CD4-positive, alpha-beta T cell treated with Interleukin-10 for 1 hour (primary cell): ENCODE measurements at places on chromosomes 7 and 10.

DNA sequence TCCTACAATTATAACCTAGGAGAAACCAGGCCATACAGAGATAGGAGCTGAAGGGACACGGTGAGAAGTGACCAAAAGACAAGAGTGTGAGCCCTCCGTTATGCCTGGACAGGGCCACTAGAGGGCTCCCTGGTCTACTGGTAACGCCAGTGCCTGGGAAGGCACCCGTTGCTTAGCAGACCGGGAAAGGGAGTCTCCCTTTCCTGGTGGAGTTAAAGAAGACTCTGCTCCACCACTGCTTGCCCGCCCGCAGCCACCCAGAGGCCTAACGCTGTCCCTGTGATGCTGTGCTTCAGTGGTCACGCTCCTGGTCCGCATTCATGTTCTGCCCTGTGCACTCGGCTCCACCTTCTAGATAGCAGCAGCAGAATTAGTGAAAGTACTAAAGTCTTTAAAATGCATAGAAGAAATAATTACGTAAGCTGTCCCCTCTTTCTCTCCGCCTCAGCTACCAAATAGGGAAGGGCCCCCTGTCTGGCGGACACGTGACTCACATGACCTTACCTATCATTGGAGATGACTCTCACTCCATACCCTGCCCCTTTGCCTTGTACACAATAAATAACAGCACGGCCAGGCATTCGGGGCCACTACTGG lies 34.8 kb downstream of the GRID2IP start:
- DNase-seq, result peak; percentile 67

- DNase-seq, result no peak
Observed at GRCh38 chr7:50662996-50663395, 97.8 kb upstream of the DDC start.

DNA sequence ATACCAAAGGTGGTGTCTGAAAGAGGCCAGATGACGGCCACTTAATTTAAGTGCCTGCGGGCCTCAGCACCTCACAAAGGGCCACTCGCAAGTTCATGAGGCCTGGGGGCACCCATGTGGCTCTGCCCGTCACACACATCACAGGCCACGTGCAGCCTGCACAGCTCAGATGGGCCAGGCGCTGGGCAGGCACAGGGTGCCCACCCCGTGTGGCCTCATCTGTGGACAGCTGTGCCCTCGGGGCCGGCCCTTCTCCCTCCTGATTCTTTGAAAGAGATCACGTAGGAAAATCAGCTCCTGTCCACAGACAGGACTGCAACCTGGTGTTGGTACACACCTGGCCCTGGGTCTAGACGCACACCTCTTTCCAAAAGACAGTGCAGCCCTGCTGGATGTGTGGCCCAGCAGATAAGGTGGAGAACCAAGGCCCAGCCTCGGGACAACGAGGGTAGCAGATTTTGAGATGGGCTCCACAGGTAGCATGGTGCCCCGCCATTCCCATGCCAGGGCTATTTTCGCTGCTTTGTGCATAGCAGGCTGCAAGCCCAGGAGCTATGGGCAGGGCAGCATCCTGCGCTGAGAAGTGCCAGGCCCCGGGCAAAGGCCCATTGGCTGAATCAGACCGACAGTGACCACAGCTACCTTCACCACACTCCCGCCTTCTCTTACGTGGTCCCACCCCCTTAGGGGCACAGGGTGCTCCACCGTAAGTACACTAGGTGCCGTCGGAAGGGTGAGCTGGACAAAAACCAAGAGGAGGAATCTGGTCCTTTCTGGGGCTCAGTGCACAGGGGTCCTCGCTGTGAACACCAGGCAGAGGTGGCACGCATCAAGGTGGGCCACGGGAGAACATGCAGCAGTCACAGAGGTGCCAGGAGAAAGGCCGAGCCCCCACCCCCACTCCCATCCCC lies 124.5 kb downstream of the EBF3 start:
- no peak for DNase-seq

GRCh38 chr7:75596727-75597614 lies 104.9 kb downstream of the SPDYE5 start:
- no peak for DNase-seq

- DNase-seq, result no peak
Observed at GRCh38 chr10:43817368-43817767, 168.7 kb upstream of the ZNF32 start.

- DNase-seq, result no peak
Observed at GRCh38 chr7:25884265-25884828, 267.7 kb upstream of the NFE2L3 start.

- no peak for DNase-seq
Observed at GRCh38 chr7:70497793-70498192, 634.2 kb upstream of the GALNT17 start.

DNA sequence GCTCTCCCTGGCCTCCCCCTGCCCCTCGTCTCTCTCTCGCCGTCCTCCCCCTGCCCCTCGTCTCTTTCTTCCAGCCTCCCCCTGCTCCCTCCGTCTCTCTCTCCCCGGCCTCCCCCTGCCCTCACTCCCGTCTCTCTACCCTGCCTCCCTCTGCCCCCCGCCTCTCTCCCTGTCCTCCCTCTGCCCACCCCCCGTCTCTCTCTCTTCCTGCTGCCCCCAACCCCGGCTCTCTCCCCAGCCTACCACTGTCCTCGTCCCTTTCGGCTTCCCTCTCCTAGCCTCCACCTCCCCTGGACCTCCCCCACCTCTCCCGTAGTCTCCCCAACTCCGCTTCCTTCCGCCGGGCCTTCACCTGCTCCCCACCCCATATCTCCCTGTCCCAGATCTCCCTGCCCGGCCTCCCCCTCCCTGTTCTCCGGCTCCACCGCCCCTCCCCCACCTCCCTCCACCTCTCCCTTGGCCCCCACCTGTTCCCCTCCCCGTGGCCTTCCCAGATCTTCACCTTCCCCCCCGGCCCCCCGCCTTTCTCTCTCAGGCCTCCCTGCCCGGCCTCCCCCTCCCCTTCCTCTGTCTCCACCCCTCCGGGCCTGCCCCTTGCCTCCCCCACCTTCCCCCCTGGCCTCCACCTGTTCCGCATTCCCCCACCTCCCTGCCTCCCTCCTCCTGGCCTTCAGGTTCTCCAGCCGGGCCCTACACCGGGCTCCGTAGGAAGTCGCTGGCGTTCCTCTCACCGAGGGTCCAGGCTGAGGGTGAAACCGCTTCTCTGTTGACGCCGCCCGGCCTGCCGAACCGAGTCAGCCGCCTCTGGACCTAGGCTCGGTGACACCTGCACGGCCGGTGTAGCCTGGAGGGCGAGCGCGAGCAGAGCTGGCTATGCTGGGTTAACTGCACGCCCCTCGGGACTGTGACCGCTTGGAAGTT lies 1.2 kb downstream of the GET4 start:
- DNase-seq, result peak; percentile 7

DNA sequence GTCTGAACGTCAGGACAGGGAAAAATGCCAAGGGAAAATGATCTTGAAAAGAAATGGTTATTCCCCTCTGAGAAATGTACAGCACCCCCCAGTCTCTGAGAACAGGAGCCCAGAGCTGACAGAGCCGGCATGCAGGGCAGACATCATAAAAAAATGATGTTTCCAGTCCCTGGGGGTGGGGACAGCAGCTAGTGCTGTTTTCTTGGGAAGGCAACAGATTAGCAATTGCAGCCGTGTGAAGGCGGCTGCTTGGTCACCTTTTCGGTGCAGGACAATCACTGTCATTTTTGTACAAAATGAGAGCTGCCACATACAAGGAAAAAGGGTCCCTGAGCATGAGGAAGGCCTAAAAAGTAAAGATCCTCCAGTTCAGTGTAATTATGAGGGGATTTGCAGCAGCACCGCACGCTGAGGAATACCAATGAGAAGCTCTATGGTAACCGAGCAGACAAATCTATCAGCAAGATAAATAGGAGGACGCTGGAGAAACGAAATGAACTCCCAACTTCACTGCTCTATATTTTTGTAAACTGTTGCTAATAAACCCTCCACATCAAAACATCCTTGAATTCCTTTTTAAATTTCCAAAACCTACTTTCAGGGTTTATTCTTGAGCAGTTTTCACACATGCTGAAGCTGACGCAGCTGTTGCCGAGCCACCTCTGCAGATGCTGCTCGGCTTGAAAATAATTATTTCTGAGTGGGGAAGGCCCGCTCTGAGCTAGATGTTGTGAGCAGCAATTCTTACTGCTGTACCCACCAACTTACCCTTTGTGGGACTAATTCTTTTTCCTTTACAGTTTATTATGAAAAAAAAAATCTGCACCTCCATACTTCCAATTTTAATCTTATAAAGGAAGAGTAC lies 98.2 kb upstream of the NEBL start:
- no peak for DNase-seq

DNA sequence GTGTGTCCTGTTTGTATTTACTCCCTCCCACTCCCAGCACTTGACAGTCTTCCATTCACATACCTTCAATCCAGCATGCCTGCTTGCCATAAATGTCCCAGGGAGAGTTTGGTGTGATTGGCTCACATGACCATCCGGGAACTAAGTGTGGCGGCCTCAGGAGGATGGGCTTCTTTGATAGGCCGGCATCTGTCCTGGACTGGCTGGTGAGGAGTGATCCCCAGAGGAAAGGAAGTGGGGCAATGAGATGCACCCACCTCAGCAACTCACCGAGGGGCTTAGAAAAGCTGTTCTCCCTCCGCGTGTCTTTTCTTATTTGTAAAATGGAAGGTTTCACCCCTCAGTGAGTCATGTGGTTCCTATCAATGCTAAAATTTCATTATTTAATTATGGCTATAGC lies 14.9 kb upstream of the EBF3 start:
- no peak for DNase-seq

GRCh38 chr7:11750191-11750590 lies 81.8 kb downstream of the THSD7A start:
- no peak for DNase-seq

- DNase-seq, result no peak
Observed at GRCh38 chr7:17625043-17625442, 315.3 kb downstream of the SNX13 start.

- no peak for DNase-seq
Observed at GRCh38 chr7:85705076-85705475, 518.2 kb upstream of the SEMA3D start.

DNA sequence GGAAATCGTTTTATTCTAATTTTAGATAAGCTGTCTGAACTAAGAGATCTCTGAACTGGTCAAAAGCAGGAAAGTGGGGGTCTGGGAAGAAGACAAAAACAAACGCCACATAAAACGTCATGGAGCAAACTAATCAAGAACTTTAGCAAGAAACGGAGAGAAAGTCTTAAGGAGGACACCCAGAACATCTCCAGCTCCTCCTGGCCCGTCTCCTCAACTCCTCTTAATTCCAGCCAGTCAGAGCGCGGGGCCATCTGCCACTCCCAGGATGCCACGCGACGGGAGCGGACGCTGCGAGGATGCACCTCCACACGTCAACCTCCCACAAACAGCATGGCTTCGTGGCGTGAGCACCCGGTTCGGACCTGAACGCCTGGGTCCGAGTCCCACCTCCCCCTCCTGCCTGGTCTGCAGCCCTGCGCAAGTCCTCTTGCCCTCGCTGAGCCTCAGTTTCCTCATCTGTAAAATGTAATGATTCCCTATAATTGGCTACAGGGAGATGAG lies 598 bp downstream of the MMS19 start:
- peak; percentile 70 for DNase-seq

- DNase-seq, result peak; percentile 81
Observed at GRCh38 chr10:100508691-100509150, 10.9 kb downstream of the SEC31B start.

GRCh38 chr7:35565927-35566326 lies 129.0 kb downstream of the HERPUD2 start:
- no peak for DNase-seq

DNA sequence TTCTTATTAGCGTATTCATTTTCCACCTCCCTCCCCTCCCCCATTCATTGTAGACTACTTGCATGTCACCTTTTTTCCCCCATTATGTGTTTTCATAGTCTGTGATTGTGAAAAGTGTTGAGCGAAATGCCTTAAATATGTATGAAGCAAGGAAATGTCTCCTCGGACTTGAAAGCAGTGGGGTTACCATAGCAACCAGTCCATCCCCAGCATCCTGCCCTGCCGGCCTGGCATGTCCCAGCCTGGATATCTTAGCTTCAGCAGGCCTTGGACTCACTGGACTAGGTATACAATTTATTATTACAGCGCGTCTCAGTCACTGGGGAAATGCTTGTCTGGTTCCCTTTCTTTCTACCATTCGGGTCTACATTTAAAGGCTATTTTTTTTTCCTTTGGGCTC lies 283.6 kb downstream of the BICC1 start:
- DNase-seq, result no peak

DNA sequence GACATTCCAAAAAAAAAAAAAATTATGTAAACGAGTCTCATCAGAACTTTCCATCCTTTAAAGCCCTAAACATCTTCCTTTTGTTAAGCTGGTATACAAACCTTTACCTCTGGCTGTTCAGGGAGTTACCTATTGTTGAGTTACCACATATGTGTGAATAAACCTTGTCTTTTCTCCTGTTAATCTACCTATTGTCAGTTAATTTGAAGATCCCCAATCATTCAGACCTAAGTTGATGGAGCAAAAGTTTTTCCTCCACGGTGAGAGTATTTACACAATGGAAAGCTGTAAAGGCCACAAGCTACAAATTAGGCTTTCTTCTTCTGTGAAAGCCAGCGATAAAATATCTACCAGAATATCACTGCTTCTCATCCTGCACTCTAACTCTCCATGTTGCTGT lies 80.3 kb downstream of the SKAP2 start:
- no peak for DNase-seq

GRCh38 chr10:63799521-63800300 lies 278.5 kb downstream of the REEP3 start:
- no peak for DNase-seq

- no peak for DNase-seq
Observed at GRCh38 chr7:50723173-50723572, 59.5 kb downstream of the GRB10 start.

DNA sequence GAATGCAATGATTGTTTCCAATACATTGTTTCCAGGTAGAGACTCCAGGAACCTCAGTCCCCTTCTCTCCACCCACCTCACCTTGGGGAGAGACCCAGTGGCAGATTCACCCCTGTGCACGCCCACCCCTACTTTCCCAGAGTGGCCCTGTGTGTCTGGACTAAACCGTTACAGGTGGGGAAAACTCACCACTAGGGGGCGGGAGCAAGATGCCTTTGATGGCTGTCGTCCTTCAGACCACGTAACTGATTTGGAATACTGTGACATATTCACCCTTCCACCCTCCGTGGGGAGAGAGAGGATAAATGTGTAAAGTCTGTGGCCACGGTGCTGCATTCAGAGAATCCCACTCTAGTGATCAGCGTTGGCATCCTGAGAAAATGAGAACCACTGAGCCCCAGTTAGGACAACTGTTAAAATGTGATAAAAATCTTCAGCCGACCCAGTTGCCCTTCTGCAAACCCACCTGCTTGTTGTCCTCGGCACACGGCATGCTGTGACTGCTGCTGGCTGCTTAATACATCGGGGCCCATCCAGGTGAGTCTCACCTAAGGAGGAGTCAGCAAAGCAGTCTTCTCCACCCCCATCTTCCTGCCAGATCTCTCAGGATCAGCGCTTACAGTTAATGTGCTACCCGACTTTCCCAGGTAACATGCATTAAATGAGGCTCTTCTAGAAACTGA lies 41.5 kb upstream of the NMT2 start:
- DNase-seq, result peak; percentile 82
